ENCODE measurements at places on chromosomes 6 and 20.

GRCh38 chr6:33132081-33132524 is 56.3 kb downstream of the HLA-DPB1 start:
- DNase-seq: no peak

- peak; percentile 15 for DNase-seq
Measured at GRCh38 chr6:29762781-29763214, 39.6 kb downstream of the HLA-F start.

DNA sequence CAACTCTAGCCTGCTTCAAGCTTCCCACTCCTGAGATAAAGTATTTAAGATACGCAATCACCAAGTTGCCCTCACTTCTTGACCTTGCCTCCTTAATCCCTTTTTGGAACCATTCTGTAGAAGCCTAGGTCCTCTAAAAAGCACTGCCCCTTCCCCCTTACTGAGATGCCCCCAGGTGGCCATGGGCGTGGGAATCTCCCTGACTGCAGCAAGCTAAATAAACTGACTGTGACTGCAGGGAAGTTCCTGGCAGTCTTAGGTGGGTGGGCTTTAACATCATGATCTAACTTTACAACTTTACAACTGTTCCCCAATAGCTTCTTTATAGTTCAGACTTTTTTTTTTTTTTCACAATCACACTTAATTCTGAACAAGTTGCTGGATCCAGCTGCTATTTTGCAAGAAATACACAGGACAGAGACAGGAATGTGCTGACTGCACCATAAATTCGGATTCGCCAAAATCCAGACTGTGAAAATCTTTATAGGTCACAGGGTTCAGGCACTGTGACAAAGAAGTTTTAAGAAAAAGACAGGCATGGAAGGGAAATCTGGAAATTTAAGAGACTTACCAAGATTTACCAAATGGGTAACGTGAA is 344.2 kb upstream of the SULF2 start:
- DNase-seq: no peak

DNA sequence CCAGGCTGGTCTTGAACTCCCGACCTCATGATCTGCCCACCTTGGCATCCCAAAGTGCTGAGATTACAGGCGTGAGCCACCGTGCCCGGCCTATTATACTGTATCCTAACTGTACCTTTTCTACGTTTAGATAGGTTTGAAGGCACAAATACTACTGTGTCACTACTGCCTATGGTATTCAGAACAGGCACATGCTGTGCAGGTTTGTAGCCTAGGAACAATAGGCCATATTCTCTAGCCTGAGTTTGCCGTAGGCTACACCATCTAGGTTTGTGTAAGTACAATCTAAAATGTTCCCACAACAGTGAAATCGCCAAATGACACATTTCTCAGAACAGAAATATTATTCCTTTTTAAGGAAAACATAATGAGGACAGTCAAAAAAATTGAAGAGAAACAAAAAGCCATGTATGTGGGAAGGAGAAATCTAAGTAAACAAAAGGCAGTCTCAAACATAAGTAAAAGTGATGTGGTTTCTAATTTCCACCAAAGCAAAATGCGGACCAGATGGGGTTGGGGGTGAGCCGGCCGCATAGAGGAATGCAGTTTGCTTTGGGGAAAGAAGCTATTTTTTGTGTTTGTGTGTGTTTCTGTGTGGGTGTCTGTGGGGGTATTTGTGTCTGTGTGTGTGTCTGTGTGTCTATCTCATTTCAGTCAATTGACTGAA is 192.6 kb upstream of the SALL4 start:
- peak; percentile 74 for DNase-seq

GRCh38 chr20:17169585-17170136 is 57.2 kb upstream of the PCSK2 start:
- DNase-seq: no peak

GRCh38 chr20:17699931-17700351 is at the start of gene BANF2:
Gene BANF2 (plus strand): TSS chr20:17699966. CDS start chr20:17725026, 25,060 bp downstream.
- no peak for DNase-seq

DNA sequence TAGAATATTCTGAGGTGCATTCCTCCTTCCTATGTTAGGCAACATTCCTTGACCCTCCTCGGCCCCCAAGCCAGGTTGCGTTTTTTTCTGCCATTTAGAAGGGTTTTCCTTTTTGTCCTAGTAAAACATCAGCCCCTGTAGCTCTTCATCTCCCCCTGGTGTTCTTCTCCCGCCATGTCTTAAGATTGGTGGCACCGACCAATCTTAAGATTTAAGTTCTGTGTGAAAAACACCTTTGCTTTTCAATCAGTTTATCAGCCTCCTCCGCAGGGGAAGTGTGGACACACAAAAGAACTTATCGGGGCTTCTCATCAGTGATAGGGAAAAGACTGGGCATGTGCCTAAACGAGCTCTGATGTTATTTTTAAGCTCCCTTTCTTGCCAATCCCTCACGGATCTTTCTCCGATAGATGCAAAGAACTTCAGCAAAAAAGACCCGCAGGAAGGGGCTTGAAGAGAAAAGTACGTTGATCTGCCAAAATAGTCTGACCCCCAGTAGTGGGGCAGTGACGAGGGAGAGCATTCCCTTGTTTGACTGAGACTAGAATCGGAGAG is 719 bp upstream of the EDN1 start:
- peak; percentile 59 for DNase-seq

- DNase-seq: no peak
Measured at GRCh38 chr6:34717466-34717865, 20.9 kb upstream of the ILRUN start.

GRCh38 chr6:57254055-57254717 is 32.1 kb upstream of the RAB23 start:
- no peak for DNase-seq

DNA sequence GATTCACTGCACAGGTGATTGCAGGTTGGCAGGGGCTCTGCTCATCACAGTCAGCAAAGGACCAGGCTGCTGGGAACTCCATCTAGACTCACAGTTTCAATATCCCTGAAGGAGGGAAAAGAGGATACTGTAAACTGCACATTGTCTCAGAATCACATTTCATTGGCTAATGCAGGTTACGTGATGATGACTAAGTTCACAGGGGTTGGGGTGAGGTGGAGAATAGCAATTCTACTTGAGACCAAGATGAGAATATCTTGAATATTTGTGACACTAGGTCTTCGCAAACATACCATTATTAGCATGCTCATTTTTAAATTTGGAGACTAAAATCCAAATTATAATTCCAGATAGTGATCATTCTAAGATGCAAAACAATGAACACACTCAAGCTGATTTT is 208.5 kb upstream of the CITED2 start:
- DNase-seq: no peak

GRCh38 chr6:31040801-31041200 is 30.5 kb downstream of the MUC22 start:
- DNase-seq: no peak

- DNase-seq: peak; percentile 17
Measured at GRCh38 chr20:37408302-37409193, 62.6 kb downstream of the SRC start.

DNA sequence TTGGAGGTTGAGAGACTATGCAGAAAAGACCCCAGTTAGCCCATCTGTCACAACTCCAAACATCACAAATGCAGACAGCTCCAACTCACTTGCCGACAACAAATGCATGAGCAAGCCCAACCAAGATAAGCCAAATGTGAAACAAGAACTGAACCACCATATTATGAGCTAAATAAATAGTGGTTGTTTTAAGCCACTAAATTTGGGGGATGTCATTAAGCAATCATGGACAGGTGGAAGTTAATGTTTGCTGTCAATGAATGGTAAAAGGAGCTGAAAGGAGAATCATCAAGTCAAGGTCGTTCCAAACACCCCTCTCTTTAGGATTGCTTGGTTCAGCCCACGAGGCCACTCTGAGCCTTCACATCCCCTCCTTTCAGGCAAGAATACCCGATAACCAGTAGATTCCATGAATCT is 71.2 kb upstream of the PLCB4 start:
- DNase-seq: no peak

DNA sequence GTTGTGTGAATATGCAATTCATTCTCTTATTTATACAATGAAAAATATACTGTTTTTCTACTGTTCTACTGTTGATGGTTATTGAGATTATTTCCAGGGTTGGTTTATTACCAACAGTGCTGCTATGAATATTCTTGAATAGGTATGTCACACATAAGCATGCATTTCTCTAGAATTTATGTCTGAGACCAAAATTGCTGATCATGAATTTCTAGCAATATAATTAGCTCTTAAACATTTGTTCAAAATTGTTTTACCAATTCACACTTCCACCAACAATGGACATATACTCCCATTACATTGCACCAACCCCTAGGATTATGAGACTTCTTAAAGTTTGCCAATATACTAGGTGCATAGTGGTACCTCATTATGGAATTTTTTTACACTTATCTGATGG is 164.1 kb upstream of the KCNQ5 start:
- no peak for DNase-seq

GRCh38 chr6:4209196-4209595 is 73.8 kb upstream of the ECI2 start:
- DNase-seq: no peak

GRCh38 chr6:106860940-106861339 is 113.6 kb downstream of the CD24 start:
- DNase-seq: no peak

GRCh38 chr20:51531141-51531710 is 11.3 kb downstream of the NFATC2 start:
- DNase-seq: peak; percentile 71

DNA sequence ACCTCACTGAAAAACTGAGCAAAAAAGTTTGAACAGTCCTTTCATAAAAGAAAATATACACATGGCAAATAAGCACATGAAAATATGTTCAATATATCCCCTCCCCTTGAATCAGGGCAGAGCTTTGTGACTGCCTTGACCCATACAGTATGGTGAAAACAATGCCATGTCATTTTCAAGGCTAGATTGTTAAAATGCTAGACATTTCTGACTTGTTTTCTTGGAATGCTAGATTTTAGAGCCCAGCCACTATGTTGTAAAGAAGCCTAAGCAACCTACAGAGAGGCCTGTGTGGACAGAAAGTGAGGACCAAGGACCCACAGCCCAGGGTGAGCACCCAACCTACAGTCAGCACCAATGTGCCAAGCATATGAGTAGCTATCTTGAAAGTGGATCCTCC is 17.1 kb upstream of the ASF1A start:
- DNase-seq: no peak

DNA sequence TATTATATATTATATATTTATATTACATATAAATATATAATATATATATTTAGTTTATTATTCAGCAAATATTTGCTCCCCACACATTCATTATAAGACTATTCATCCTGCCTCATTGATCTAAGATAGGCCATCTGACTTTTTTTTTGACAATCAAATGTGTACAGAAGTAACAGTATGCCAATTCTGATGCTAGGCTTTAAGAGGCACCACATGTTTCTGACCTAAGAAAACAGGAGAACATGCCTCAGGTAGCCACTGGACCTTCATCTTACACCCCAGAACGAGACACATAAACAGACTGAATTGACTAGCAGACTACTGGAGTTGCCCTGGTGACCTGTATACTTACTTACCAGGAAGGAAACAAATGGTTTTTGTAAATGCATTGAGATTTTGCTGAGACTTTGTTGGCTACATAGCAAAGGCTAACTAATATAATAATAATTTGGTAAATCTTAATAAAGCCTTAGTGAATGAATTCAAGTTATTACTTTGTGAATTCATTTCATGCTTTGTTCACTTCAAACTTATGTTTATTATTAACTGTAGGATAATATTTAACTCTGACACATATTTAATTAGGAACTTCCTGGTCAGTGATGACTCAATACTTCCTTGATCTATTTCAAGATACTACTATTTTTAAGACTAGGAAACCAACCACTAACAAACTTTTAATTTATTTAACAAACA is 13.4 kb upstream of the MYO6 start:
- peak; percentile 26 for DNase-seq

- peak; percentile 25 for DNase-seq
Measured at GRCh38 chr6:49269190-49269589, 193.9 kb downstream of the MMUT start.

DNA sequence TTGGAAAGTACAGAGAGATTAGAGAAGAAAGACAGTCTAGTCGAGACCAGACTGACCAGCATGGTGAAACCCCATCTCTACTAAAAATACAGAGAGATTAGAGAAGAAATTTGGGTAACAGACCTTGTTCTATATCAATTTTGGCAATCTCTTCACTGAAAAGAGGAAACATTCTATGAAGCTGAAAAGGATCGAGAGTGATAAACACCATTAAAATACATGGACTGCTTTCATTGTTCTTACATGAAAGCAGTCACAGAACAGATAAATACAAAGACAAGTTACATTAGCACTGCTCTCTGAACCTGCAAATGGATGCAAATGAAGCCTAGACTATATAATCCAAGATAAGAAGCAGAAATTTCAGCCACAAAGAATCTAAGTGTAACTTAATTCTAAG is 8.4 kb upstream of the OPRM1 start:
- no peak for DNase-seq

DNA sequence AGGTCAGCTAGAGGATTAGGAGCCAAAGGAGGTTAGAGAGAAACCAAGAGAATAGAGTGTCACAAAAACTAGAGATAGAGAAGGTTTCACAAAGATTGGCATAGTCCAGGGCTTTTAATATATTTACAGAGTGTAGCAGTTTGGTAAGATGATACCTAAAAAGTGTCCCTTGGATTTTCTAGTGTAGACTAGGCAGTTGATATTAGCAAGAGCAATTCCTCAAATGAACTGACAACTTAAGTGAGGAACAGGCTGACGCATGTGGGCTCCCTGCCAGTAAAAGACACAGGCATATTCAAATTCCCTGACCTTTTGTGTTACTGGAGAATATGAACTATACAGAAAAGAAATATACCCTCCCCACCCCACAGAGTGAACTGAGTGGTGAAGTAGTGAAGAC is 40.1 kb downstream of the VTA1 start:
- peak; percentile 21 for DNase-seq

- no peak for DNase-seq
Measured at GRCh38 chr6:151948002-151948743, 140.7 kb downstream of the ESR1 start.

DNA sequence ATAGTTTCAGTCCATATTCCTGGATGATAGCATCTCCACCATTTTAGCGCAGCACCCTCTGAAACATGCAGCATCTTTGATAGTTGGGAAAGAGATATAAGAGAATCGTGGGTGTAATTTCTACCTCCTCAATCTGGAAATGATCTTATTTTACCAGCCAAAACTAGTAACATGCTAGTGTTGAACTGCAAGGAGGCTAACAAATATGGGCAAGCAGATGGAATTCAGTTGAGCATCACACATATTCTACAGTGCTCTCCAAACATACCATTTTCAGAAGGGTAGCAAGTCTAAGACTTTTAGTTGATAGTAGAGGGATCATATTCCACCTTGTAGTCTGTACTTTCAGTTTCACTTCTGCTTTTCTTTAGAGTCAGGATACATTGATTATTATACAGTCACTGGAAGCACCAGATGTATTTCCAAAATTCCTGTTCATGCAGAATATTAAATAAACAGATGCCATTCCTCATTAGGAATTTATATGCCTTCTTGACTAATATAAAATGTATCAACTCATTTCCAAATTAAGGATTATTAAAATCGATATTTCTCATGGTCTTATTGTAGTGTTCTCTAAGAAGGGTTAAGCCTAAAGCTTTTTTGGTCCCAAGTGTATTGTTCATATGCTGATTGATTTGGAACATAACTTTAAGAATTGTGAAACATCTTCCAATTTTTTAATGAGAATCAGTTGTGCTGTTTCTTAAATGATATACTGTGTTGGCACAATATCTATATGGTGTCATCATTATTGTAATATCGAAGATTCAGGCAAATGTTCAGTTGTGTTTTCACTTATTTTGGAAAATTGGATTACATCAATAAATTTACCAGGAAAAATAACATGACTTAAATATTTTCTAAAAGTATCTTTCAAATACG is 362.0 kb downstream of the CENPW start:
- peak; percentile 8 for DNase-seq

- DNase-seq: no peak
Measured at GRCh38 chr6:47653706-47654105, 44.7 kb upstream of the ADGRF4 start.
